ENCODE measurements at places on chromosomes 16 and 17.

- no peak for DNase-seq
Observed at GRCh38 chr17:13044572-13045065, 26.8 kb upstream of the ELAC2 start.

- DNase-seq: peak; percentile 96
Observed at GRCh38 chr16:70685938-70686375, at the start of gene MTSS2. Gene MTSS2 (minus strand): TSS chr16:70686053. CDS start chr16:70685791, 262 bp downstream.

DNA sequence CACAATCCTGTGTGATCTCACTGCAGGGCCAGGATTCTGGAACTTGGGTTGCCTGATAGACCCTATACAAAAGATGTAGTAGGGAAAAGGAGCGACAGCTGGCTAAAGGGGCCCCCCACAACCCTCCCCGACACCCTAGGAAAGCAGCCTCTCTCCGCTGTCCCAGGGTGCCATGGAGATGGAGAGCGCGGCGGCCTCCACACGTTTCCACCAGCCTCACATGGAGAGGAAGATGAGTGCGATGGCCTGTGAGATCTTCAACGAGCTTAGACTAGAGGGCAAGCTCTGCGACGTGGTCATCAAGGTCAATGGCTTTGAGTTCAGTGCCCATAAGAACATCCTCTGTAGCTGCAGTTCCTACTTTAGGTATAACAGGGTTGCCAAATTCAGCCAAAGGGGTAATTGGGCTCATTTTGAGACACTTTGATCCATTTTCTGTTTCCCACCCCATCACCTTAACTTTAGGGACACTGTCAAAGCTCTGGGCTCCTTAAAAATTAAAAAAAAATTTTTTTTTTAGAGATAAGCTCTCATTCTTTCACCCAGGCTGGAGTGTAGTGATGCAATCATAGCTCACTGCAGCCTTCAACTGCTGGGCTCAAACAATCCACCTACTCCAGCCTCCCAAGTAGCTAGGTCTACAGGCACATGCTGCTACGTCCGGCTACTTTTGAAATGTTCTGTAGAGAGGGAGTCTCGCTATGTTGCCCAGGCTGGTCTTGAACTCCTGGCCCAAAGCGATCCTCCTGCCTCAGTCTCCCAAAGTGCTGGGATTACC lies at the start of gene KLHL10:
TSS of gene KLHL10 (plus strand) at position 65 of the 778 bp plus-strand sequence. CDS start at position 173, 108 bp downstream.
- DNase-seq: no peak

- DNase-seq: no peak
Observed at GRCh38 chr17:7443499-7444485, 1.1 kb upstream of the CHRNB1 start.

DNA sequence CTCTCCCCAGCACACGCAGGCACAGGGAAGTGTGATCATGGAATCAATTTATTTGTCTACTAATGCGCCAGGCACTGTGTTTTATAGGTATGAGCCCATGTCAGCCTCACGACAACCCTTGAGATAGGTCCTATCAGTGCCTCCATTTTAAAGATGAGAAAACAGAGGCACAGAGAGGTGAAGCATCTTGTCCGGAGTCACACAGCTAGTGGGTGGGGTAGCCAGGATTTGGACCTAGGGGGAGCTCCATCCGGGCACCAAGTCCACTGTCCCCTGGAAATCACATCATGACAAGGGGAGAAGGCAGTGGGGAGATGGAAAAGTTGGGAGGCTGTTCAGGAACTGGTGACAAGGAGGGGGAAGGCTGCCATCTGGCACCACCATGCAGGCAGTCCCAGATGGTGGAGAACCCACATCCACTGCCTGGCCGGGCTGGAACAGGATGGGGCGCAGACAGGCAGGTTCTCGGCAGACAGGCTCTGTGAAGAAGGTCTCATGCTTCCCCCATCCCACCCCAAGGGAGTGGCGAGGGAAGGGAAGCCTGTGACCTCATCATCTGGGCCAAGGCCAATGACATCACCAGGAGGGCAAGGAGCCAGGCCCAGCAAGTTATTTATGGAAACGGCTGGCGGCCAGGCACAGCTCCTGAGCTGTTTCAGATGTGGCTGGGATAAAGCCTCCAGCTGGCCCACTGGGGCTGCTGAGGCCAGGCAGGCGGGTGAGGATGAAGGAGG lies 126.0 kb upstream of the SDK2 start:
- DNase-seq: no peak

GRCh38 chr16:3988011-3988410 lies 107.5 kb upstream of the CREBBP start:
- no peak for DNase-seq

GRCh38 chr17:48825446-48826381 lies 5.1 kb upstream of the CALCOCO2 start:
- DNase-seq: no peak
